ENCODE measurements at places on chromosomes 16 and 17.

- DNase-seq = no peak
Observed at GRCh38 chr17:49630113-49630900, 47.6 kb downstream of the SPOP start.

DNA sequence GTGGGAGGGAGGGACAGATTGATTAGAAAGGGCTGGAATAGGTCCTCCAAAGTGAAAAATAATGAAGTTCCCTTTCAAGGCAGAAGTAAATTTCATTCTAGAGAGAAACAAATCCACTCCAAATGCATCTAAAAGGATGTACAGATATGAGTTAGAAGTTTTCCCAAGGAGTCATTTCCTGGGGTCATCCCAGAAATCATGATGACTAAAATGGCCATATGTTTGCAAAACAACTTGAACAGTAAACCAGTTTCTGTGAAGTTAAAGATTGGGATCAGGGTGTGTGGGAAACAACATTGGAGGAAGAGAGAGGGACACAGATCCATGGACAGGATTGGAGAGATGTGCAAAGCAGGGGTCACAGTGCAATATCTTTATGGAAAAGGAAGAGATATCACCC is 32.5 kb upstream of the ARHGAP44 start:
- DNase-seq = no peak

DNA sequence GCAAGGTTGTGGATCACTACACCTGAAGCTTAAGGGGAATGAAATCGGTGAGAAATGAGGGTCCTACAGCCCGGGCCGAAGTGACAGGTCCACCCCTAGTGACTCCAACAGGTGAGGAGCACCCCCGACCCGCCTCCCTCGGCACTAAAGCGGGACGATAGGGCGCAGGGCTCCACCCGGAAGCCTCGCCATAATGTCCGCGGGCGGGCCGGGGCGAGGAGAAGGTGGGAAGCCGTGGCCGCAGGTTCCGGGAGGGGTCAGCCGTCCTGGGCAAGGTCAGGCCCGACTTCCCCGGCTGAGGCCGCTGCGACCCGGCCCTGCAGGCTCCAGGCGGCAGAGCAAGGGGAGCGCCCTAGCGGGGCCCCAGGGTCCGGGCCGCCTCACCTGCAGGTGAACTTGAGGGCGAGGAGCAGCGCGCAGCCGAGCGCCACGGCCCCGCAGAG is 543 bp downstream of the TXNDC11 start:
- peak; percentile 67 for DNase-seq

- DNase-seq = peak; percentile 59
Observed at GRCh38 chr17:10127819-10128425, 70.5 kb downstream of the GAS7 start.

DNA sequence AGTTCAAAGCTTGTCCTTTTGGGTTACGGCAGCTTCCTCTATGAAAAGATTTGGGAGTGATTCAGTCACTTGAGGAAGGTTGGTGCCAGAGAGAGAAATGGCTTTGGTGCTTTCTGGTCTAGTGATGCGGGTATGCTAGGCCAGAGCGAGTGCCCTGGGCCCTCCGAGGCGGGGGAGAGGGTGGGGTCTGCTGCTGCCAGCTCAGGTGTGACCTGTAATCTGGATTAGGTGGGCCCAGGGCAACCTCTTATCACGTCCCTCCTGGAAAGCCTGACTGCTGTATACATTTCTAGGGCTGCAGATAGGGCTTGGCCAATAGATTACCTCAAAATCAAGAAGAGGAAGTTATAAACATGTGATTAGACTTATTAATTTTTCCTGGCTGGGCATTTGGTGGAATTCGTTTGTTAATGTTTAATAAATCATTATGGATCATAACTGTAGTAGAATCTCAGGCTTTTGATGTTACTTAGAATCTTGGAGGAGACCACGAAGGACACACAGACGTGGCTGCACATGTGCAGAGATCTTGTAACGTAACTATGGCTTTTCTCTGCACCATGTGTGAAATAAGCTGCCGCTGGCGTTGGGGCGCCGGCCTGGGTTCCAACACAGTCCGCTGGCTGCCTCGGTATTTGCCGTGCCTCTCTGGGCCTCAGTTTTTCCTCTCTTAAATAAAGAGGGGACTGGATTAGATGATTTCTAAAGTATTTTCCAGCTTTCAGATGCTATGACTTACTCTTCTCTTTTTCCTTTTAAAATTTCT is 1.2 kb downstream of the IRF8 start:
- DNase-seq = no peak

DNA sequence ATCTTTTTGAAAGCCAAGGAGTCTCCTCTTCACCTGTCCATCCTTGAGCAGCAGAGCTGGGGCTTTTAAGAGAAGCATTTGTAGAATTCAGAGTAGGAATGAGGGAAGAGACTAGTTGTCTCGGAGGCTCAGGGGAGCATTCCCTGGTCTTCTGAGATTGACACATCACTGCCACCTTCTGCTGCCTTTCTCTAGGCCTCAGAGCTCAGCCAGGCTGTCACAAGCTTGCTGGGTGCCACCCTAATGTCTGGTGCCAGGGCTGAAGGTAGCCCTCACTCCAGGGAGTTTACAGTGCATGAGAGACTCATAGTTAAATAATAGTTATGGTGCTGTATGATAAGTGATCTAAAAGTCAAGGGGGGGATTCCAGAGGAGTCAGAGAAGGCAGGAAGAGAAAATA is 39.7 kb downstream of the B9D1 start:
- no peak for DNase-seq

GRCh38 chr17:29162909-29163341 is 17.3 kb downstream of the MYO18A start:
- no peak for DNase-seq

DNA sequence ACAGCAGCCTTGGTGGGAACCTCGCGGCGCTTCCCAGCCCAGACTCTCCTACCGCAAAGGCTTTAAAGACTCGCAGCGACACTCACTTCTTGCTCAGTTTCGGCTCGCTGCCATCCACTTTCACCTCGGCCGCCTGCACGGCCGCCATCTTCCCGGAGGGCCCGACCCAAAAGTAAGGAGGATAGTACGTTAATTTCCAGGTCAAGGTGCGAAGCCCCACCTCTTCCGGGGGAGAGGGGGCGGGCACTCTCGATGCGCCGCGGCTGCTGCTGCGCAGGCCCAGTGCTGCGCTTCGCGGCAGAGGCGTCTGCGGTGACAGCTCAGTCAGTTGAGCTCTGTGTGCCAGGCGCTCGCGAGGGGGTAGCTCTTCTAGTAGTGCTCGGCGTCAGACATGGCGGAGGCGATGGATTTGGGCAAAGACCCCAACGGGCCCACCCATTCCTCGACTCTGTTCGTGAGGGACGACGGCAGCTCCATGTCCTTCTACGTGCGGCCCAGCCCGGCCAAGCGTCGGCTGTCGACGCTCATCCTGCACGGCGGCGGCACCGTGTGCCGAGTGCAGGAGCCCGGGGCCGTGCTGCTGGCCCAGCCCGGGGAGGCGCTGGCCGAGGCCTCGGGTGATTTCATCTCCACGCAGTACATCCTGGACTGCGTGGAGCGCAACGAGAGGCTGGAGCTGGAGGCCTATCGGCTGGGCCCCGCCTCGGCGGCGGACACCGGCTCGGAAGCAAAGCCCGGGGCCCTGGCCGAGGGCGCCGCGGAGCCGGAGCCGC is at the start of the genes KARS1 and TERF2IP:
Gene KARS1 (minus strand): TSS at position 174 of the 773 bp plus-strand sequence. CDS start 26 bp downstream, at position 148.
Gene TERF2IP (plus strand): TSS at position 282 of the 773 bp plus-strand sequence. CDS start 110 bp downstream, at position 392.
- DNase-seq = peak; percentile 96
